ENCODE measurements at places on chromosomes 4 and X.

- DNase-seq: no peak
Observed at GRCh38 chr4:153205757-153206156, 1.5 kb downstream of the TRIM2 start.

- DNase-seq: no peak
Observed at GRCh38 chrX:80511969-80512760, 91.9 kb downstream of the TENT5D start.

DNA sequence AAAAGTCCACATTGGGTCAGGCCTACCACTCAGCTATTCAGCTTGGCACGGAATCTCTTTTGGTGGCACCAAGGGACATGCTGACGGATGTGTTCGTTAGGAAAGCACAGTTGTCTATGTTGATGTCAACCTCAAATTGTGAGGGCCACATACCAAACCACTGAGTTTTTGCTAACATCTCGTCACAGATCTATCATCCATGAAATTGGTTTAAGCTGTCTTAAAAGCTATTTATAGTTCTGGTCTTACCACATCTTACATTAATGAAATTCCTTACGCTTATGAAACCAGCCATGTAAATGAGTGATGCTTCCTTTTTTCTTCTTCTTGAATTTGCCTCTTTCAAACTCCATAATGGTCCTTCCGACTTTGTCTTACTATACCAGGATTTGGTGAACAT is 101.5 kb downstream of the MGST2 start:
- no peak for DNase-seq

DNA sequence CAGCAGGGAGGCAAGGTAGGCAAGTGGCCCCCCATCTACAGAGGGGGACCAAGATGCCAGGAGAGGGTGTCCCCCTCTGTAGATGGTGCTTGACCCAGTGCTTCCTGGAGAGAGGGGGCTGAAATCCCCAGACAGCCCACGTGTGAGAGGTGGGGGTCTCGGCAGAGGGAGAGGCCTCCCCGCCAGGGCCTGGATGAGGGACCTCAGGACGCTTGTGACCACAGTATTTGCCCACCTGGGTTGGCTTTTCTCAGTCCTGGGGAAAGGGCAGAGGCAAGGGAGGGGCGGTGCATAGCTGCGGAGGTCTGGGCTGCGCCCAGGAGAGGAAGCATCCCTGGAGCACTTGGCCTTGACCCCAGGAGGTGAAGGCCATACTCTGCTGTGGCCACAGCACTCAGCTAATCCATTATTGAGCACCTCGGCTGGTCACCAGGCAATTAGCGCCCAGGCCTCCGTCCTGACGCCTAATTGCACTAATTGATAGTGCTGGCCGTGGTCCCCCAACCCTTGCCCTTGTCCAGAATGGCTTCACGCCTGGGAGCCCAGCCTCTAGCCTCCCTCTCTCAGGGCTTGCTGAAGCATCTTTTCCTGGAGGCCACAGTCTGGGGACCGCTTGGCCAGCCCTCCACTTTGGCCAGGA is 30.7 kb downstream of the HMX1 start:
- DNase-seq: no peak

DNA sequence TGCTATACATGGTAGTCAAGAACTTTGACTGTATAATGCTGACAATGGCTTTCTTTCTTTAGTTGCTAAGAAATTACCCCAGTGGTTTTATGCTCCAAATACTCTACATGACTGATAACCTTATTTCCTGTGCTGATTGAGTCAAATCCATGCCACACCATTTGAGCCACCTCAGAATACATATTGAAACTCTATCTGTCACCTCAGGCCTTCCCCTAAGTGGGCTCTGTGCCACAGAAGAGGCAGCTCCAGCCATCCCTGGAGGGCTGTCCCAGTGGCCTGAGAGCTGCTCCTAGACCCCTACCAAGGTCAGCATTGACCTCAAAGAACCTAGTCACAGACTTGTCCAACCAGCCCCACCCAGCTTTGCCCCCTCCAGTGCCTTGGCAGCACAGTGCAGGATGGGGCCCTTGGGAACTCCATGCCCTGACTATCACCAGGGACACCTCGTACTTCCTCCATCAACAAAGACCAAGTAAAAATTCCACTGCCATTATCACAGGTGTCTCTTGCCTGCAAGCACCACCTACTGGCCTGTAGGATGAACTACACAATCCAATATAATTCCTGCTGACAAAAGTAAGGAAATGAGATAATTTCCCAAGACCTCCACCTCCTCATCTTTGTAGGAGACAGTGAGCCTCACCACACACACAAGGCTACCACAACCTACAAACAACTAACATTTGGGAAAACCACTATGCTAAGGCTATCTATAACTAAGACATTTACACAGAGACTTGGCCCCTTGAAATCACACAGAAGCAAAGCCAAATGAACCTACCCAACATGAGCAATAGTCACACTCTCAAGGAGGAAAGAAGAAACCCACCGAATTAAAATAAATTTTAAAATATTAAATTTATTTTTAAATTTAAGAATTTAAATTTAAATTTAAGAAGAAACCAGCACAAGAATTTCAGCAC is 239.9 kb downstream of the NKX6-1 start:
- DNase-seq: no peak

- DNase-seq: no peak
Observed at GRCh38 chr4:182213004-182213403, 30.2 kb upstream of the TENM3 start.

- no peak for DNase-seq
Observed at GRCh38 chr4:174217273-174218126, 66.0 kb downstream of the FBXO8 start.

- no peak for DNase-seq
Observed at GRCh38 chr4:168203233-168203911, 111.0 kb downstream of the ANXA10 start.

DNA sequence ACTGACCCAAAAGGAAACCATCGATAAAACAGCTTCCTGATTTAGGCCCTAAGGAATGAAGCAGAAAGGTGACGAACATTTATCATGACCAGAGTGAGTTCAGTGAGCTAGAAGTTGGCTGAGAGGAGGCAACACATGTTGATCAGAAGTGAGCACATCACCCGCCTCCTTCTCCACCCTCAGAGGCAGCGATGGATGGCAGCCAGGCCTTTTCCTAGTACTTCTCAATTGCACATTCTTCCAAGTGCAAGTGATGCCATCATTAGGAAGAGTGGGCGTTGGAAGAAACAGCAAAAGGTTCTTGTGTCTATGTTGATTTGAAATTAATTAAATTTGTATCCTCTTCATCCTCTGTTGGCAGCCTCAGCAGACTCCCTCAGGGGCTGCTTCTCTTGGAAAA is 51.7 kb downstream of the TMEM154 start:
- no peak for DNase-seq

DNA sequence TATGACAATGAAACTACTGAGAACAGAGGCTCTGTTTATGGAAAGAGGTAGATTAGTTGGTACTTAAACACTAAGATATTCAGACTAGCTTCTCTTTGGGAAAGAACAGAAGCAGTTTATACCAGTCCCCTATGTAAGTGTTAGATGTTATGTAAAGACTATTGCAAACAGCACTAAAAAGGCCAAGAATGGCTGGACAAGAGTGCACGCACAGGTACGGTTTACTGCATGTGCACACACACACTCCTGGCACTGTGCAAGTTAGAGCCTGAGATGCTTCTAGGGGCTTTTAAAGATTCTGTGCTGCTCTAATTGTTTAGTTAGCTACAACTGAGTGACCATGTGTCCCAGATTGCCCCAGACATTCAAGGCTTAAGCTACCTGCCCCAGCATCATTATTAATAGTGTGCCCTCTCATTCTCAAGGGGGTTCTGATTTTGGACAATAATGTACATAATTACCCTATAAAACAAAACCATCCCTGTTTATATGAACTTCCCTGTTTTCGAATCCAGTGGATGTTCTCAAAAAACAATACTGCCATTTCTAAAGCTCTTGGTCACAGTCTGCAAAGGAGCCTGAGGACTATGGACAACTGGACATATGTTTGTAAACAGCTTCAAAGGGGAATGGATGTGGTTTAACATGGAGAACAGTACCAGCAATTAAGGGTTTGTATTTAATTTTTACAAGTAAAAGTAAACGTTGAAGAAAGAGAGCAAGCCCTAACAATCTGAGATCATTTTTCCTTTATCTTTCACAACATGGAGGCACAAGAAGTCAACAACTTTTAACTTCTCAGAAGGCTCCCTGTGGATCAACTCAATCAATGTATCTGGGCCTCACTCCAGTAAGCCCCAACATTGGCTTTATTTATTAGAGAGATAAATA is 2.0 kb downstream of the SETD7 start:
- no peak for DNase-seq

GRCh38 chr4:47747211-47747610 is 90.7 kb downstream of the CORIN start:
- DNase-seq: no peak

DNA sequence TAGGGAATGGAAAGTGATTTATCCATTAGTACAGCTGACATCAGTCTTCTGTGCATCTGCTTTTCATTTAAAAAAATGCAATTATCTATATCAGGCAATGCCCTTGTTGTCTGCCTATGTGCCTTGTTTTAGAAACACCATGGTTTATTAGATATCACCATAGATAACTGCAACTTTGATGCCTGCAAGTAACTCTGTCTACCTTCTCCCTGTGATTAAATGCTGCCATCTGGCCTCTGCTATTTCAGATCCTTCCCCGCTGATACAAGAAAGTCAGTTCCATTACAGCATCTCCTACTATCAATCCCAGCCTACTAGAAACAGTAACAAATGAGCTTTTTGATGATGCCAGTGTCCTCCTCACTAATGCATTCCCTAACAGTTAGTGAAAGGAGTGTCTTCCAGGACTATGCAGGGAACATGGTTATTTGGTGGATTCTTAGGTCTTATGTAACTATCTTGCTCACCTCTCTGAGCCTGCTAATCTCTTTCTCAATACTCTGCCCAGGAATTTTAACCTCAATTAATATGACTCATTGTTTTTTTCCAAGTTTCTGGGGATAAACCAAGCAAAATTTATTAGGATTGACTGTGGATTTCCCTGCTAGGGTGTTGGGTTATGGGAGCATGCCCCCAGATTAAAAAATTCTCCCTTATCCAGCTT is 444.9 kb downstream of the RAPGEF2 start:
- DNase-seq: no peak

GRCh38 chr4:87624698-87625097 is 16.4 kb downstream of the DSPP start:
- no peak for DNase-seq

DNA sequence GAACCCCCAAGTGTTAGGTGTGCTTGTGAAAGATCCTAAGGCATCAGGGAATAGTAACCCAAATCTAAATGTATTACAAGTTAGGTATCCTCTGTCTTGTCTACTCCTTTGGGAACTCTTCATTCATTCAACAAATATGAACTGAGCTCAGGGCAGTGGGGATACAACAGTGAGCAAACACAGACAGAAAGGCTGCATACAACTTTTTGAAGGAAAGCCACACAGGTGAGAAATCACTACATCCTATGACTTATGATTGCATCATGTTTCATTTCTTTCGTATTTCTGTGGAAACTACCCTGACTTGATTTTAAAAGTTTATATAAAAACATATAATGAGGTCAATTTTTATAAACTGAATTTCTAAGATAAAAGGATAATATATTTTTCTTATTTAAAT is 43.2 kb downstream of the BCLAF3 start:
- DNase-seq: no peak

DNA sequence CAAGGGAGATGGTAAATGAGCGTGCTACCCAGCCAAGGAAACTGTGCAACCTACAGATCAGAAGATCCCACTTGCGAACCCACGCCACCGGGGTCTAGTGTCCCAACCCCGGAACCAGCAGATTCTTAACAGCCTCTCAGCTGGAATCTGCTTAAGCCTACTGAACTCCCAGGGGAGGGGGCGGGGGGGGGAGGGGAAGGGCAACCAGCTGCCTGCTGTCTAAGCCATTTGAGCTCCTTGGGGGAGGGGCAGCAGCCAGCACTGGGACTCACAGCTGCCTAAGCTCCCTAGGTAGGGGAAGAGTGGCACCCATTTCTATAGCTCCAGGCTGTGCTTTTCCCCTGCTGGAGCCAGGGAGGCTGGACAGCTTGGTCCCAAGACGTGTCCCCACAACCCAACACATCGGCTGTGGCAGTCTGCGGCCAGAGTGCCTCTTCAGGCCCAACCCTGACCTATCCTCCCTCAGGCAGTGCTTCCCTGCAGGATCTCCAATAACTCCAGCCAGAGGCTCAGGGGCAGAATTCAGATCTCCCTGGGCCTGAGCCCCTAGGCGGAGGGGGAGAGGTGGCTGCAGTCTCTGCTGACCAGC is 289.2 kb downstream of the LDB2 start:
- no peak for DNase-seq

- no peak for DNase-seq
Observed at GRCh38 chr4:150722908-150723362, 141.0 kb downstream of the MAB21L2 start.

GRCh38 chr4:93719552-93719951 is 109.0 kb upstream of the ATOH1 start:
- no peak for DNase-seq

DNA sequence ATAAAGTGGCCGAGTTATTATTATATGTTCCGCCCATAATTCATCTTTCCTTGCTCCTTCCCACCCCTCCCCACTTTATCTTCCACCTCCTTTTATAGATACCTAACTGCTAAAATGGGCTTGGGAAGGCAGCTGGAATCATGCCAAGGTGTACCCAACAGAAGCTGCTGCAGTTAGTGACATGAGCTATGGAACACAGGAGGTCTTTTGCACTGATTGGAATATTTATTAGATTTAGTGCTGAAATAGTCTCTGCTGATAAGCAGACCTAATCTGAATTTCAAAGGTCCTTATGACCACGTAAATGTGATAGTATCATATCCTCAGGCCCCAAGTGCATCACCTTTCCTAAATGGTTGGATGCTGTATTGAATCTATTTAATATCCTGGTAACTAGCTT is 64.9 kb downstream of the HMGB2 start:
- DNase-seq: no peak

DNA sequence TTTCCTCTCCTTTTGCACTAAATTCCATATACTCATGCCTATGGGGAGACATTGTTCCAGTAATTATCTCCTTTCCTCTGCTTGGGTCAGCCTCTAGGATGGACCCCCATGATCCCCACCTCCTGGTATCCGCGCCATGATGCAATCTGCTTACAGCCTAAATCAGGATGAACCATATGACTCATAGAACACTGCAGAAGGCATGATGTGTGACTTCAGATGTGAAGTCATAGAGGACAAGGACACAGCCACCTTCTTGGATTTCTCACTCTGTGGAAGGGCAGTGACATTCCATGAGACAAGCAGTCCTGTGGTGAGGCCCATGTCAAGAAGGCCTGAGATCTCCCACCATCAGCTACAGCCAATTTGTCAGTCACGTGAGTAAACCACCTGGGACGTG is 9.0 kb upstream of the TMEM144 start:
- no peak for DNase-seq

DNA sequence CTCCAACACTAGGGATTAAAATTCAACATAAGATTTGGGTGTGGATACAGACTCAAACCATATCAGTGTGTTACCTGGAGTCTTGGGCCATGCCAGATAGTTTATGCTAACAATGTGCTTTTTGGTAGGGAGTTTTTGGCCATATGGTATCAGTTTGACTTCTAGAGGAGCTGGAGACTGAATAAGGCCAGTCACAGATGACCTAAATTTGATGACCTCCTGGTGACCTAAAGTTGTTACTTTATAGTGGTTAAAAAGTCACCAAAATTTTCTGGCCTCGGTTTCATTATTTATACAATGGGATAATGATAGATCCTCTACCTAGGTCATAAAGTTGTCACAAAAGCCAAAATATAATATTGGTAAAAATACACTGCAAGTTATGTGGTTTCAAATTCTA is 877.1 kb downstream of the RAPGEF2 start:
- DNase-seq: no peak

GRCh38 chrX:142238536-142238935 is 33.4 kb upstream of the MAGEC2 start:
- no peak for DNase-seq
